Right ventricle myocardium inferior (tissue), 1 donor: ENCODE measurements at places on chromosomes 11 and 22. TPM values are rescaled to one million over a fixed set of nuclear protein-coding genes. Genes with fewer than 3 reads are reported as not detected.

GRCh38 chr22:17941471-17942406 lies 82.6 kb downstream of the MICAL3 start:
- no peak for DNase-seq

GRCh38 chr11:116984589-116984988 lies 113.6 kb downstream of the SIK3 start:
- no peak for DNase-seq

STX5 gene
- 18.5 TPM for total RNA-seq

GRCh38 chr11:117083011-117083935 lies 15.0 kb downstream of the SIK3 start:
- no peak for DNase-seq

DNA sequence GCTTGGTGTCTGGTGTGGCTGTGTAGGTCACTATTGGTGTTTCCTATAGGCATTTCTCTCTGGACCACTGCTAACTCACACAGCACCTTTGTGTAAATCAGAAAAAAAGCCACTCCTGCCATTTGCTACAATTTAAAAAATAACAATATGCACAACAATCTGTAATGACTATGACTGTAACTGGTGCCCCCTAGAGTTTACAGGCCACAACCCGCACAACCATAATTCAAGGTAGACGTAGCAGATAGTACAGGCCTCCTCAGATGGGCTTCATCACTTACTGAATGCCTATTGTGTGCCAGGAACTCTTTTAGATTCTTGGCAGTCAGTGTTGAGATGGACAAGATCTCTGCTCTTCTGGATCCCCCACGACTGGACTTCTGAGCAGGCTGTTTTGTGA lies 47.7 kb downstream of the SYT9 start:
- no peak for DNase-seq

- no peak for DNase-seq
Observed at GRCh38 chr11:17570034-17570433, 23.0 kb downstream of the OTOG start.

- DNase-seq = no peak
Observed at GRCh38 chr11:68137833-68138232, 16.6 kb upstream of the CHKA start.

DNA sequence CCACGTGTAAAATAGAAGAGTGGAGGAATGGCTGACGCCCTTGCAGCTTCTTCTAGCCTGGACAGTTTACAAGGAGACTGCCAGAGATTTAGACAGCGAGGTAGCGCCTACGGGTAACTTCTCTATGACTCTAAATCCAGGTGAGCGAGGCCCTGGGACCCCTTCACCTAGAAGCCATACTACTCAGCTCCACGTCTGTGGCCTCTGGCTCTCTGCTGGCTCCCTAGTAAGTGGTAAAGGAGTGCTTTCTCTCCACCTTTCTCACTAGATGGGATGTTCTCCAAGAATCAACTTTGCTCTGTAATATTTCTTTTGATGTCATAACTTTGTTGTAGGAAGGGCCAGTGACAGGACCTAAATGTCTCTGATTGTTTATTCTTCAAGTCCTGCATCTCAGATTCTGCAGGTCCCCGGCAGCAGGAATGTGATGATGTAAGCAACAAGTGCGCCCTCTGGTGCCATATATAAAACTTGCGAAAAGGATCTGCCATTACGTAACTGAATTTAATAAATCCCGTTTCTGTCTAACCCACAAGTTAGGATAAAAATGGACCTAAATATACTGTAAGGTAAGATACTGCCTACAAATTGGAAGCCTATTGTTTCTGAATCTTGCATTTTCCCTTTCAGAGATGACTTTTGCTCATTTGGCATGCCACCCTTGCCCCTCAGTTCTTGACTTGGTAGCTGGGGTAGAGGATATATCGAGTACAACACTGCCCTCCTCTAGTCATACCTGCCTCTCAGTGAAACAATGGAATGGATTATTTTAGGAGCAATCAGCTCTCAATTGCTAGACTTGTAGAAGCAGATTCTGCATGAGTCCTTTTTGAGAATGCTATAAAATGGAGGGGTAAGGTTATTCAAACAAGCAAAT lies 11.0 kb upstream of the PTPN5 start:
- no peak for DNase-seq

GRCh38 chr11:48001438-48002021 lies 21.2 kb downstream of the PTPRJ start:
- DNase-seq = no peak

GRCh38 chr11:134670247-134670782 lies 258.3 kb upstream of the B3GAT1 start:
- DNase-seq = no peak

DNA sequence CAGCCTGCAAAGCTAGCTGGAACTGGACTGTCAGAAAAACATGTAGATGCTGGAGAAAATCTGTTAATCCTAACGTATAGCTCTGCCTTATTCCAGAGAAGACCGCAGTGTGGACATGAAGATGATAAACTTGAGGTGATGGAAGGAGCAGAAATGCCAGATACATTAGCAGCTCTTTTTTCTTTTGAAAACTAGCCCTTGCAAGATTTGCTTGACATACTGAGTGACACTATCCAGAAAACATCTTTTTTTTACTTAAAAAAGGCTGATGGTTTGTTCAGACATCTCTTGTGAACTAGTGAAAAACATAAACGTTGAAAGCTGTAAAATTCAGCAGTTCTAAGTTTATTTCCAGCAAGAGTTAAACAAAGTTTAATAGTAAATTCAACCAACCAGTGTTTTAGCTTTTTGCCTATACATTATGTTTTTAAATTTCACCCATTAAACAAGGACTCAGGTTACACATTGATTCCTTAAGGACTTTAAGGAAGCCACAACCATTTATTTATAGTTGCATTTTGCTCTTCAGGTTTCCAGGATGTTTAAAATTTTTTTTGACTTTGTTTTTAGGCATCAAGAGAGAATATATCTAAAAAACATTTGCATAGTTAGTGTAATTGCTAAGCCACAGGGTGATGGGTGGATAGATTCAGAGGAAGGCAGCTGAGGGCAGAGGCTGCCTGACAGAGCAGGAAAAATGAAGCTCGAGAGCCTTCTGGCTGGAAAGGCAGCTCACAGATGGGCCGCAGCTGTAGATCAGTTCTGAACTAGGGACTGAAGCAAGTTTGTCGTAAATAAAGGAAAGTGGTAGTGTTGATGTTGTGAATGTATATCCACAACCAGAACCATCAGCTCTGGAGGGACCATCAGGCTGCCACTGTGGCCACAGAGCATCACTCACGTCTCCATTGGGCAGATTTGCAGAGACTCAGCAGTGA lies 9.5 kb downstream of the SNAP29 start:
- DNase-seq = no peak

NLRP10 gene
- total RNA-seq = not detected
